Activated CD4-positive, alpha-beta T cell treated with anti-CD3 and anti-CD28 coated beads, Interleukin-2, amount 10 ng/mL, durations not matched to agents 24 days and 14 days (primary cell): ENCODE measurements at places on chromosomes 6 and 20. TPM values are rescaled to one million over a fixed set of nuclear protein-coding genes. Genes with fewer than 3 reads are reported as not detected.

- H3K4me3 ChIP-seq = no peak overlapping the region
- no peak for DNase-seq
Measured at GRCh38 chr20:53152228-53152627, 180.1 kb downstream of the TSHZ2 start.

GRCh38 chr6:139374357-139375225 is at the start of gene CITED2:
Gene CITED2, minus strand, starts transcription at chr6:139374648. Its CDS starts 704 bp downstream, at chr6:139373944.
- H3K27ac ChIP-seq = peak within 1 kb of the TSS; percentile 100
- peak; percentile 98 for DNase-seq
- peaks cover 32% of the 10 kb centered on the region for H3K36me3 ChIP-seq
- H3K4me3 ChIP-seq = peak within 1 kb of the TSS; percentile 99
- H3K4me1 ChIP-seq = peaks cover 41% of the 10 kb centered on the region

- no peaks in the 10 kb centered on the region for H3K27me3 ChIP-seq
- H3K4me1 ChIP-seq = no peaks in the 10 kb centered on the region
- H3K36me3 ChIP-seq = no peaks in the 10 kb centered on the region
- H3K27ac ChIP-seq = no peak overlapping the region
- DNase-seq = no peak
Measured at GRCh38 chr6:22921828-22922227, 352.5 kb downstream of the HDGFL1 start.

DNA sequence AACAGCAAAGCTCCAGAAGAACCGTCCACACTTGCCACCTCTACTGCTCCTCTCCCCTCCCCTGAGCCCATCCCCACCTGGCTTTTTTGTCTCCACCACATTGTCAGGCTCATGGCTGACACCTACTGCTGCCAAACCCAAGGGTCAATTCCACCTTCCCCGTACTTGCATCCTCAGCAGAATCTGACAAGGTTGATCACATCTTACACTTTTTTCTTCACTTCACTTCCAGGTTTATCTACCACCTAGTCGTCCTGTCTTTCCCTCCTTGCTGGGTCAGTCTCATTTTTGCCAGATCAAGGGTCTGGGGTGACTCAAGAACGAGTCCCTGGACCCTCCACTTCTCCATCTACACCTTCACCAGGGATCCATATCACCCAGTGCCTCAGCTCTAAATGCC is 3.1 kb downstream of the AURKA start:
- no peak for DNase-seq
- H3K27me3 ChIP-seq = no peaks in the 10 kb centered on the region
- H3K36me3 ChIP-seq = peaks cover 45% of the 10 kb centered on the region
- peaks cover 45% of the 10 kb centered on the region for H3K4me1 ChIP-seq
- H3K27ac ChIP-seq = peak overlapping the region; percentile 48

DNA sequence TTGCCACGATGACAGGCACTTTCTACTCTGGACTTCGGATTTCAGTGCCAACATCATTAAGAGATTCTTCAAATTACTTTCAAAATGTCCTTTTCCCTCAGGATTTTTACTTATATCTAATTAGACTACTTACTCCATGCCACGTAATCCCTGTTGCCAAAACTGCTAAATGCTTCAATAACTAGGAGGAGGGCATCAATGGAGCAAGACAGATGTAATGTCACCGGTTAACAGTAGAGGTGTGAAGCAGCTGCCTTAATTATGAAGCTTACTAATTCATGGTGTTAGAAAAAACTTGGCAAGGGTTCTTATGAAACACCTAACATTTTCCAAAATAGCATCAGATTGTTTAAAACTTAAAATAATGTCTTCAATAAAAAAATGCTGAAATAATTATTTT is 111.2 kb upstream of the SIM1 start:
- no peak for DNase-seq
- H3K27ac ChIP-seq = no peak overlapping the region
- H3K4me1 ChIP-seq = no peaks in the 10 kb centered on the region
- no peak overlapping the region for H3K4me3 ChIP-seq

- H3K27ac ChIP-seq = no peak overlapping the region
- peaks cover 10% of the 10 kb centered on the region for H3K4me1 ChIP-seq
- DNase-seq = no peak
- H3K27me3 ChIP-seq = no peaks in the 10 kb centered on the region
Measured at GRCh38 chr6:44531442-44532015, 144.0 kb downstream of the CDC5L start.

- H3K4me1 ChIP-seq = no peaks in the 10 kb centered on the region
- no peak for DNase-seq
- no peak overlapping the region for H3K27ac ChIP-seq
- H3K4me3 ChIP-seq = no peak overlapping the region
- no peaks in the 10 kb centered on the region for H3K36me3 ChIP-seq
- peaks cover 40% of the 10 kb centered on the region for H3K27me3 ChIP-seq
Measured at GRCh38 chr20:621125-621756, 11.1 kb upstream of the TCF15 start.

DNA sequence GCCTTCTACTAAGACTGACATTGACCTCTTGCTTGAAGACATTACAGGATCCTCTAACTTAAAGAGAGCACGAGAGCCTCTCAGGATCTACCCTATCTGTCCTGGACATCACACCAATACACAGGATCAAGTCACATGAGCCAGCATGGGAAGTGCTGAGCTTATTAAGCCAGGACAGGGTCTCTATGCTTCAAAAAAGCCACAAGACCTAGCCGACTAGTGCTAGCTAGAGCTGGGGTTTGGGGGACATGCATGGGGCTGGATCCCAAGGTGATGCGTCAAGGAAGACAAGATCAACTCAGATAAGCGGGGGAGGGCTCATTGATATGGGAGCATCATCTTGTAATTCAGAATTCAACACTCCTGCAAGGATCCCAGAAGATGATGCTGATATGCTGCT is 167.2 kb upstream of the TAB2 start:
- peak overlapping the region; percentile 94 for H3K27ac ChIP-seq
- DNase-seq = peak; percentile 63
- H3K4me3 ChIP-seq = peak overlapping the region; percentile 44
- H3K36me3 ChIP-seq = peaks cover 56% of the 10 kb centered on the region
- H3K27me3 ChIP-seq = no peaks in the 10 kb centered on the region

GRCh38 chr6:114592506-114592905 is 249.7 kb upstream of the HS3ST5 start:
- H3K4me1 ChIP-seq = no peaks in the 10 kb centered on the region
- no peaks in the 10 kb centered on the region for H3K27me3 ChIP-seq
- no peaks in the 10 kb centered on the region for H3K36me3 ChIP-seq
- no peak overlapping the region for H3K27ac ChIP-seq

GRCh38 chr6:148342350-148343046 is at the start of gene SASH1:
Gene SASH1, plus strand, starts transcription at chr6:148342838. Its CDS starts 230 bp downstream, at chr6:148343068.
- H3K4me3 ChIP-seq = peak within 1 kb of the TSS; percentile 83
- peak within 1 kb of the TSS; percentile 16 for H3K27ac ChIP-seq
- H3K36me3 ChIP-seq = peaks cover 2% of the 10 kb centered on the region

DNA sequence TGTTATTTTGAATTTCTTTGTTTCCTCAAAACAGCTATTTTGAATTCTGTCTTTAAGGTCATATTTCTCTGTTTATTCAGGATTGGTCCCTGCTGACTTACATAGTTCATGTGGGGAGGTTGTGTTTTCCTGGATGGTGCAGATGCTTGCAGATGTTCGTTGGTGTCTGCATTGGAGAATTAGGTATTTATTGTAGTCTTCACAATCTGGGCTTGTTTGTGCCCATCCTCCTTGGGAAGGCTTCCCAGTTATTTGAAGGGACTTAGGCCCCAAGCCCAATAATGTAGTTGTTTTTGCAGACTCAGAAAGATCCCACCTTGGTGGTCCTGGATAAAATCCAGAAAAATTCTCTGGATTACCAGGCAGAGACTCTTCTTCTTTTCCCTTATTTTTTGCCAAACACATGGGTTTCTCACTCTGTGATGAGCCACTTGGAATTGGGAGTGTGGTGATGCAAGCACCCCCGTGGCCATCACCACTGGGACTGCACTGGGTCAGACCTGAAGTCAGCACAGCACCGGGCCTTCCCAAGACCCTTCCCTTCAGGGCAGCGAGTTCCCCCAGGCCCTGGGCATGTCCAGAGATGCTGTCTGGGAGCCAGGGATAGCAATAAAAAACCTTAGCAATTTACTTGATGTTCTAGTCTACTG is 81.6 kb upstream of the EZR start:
- H3K27ac ChIP-seq = no peak overlapping the region
- H3K36me3 ChIP-seq = peaks cover 6% of the 10 kb centered on the region
- H3K4me1 ChIP-seq = no peaks in the 10 kb centered on the region

DNA sequence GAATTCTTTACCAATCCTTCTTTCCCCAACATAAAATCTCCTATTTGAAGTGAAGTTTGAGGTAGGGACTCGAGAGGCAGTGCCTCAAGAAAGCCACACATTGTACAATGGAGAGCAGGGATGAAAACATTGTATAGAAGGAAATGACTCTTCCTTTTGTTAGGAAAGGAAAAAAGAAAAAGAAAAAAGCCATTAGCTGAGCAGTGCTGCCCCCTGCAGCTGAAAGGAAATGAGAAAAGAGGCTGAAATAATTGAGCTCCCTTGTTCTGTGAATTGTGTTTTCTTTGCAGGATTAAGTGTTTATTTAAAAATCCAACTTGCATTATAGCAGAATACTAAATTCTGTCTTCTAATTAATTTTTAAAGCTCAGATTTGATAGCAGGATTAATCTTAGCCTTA is 162.9 kb upstream of the SASH1 start:
- H3K4me3 ChIP-seq = no peak overlapping the region
- H3K36me3 ChIP-seq = no peaks in the 10 kb centered on the region
- no peak overlapping the region for H3K27ac ChIP-seq
- peaks cover 20% of the 10 kb centered on the region for H3K27me3 ChIP-seq

DNA sequence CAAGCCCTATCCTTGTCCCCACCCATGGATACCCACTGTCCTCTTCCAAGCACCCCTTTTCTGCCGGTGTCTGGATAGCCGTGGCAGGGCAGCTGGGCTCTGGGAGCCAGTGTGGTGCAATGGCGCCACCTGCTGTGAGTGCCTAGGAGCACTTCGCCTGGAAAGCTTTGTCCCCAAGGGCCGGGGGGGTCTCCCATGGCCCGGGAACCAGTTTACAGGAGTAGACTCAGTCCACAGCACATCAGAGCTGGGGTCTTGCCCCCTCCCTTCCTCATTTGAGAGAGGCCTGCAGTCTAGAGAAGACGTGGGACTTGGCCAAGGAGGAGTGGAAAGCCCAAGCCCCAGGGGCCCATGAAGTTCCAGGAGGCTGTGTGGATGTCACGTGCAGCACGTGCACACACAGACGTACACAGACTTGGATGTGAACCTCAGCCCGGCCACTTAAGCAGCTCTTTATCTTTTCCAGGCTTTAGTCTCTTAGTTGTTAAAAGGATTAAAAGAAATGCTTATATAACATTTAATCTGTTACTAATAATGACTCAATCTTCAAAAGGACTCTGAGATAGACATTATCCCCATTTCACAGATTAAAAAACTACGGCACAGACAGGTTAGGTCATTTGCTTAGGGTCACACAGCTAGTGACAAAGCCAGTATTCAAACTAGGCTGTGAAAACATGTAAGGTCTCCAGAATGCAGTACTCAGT is 40.9 kb upstream of the CDH22 start:
- no peak overlapping the region for H3K4me3 ChIP-seq
- peaks cover 28% of the 10 kb centered on the region for H3K36me3 ChIP-seq
- no peak overlapping the region for H3K27ac ChIP-seq
- peaks cover 6% of the 10 kb centered on the region for H3K27me3 ChIP-seq
- DNase-seq = peak; percentile 85

- DNase-seq = no peak
- no peak overlapping the region for H3K27ac ChIP-seq
- peaks cover 2% of the 10 kb centered on the region for H3K27me3 ChIP-seq
- H3K36me3 ChIP-seq = no peaks in the 10 kb centered on the region
- no peak overlapping the region for H3K4me3 ChIP-seq
Measured at GRCh38 chr20:3352202-3352601, 55.3 kb downstream of the DNAAF9 start.

GRCh38 chr6:163694072-163694471 is 279.6 kb downstream of the QKI start:
- H3K4me3 ChIP-seq = no peak overlapping the region
- H3K27me3 ChIP-seq = no peaks in the 10 kb centered on the region
- no peak for DNase-seq

DNA sequence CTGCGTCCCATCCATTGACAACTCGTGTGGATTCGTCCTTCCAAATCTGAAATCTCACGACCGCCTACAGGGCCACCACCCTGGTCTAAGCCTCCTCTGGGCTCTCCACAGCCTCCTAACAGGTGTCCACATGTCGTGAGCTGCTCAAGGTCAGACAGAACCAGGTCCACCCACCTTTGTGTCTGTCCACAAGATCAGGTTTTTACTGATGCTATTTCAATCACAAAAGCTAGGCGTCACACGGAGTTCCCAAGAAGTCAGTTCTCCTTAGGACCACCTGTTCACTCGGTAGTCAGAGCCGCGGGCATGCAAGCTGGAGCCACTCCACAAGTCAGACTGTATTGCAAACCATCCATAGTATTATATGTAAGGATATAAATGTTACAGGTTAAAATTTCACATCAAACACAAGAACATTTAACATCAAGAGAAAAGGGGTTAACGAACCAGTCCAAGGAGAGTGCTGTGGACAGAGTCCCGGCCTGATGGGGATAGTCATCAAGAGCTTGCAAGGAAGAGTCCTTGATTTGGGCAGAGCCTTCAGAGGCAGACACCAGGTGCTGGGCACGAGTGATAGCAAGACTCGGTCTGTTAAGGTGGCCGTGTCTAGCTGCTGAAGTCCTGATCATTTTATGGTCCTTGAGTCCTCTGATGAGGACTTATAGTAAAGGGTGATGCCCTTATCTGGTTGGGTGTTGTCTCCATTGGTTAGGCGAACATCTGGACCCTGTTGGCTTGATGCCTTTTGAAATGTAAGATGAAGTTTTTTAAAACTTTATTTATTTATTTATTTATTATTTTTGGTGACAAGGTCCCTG is 731 bp upstream of the DNPH1 start:
- peaks cover 25% of the 10 kb centered on the region for H3K4me1 ChIP-seq
- peaks cover 18% of the 10 kb centered on the region for H3K36me3 ChIP-seq
- H3K27me3 ChIP-seq = peaks cover 16% of the 10 kb centered on the region
- H3K4me3 ChIP-seq = peak overlapping the region; percentile 92
- DNase-seq = no peak

DNA sequence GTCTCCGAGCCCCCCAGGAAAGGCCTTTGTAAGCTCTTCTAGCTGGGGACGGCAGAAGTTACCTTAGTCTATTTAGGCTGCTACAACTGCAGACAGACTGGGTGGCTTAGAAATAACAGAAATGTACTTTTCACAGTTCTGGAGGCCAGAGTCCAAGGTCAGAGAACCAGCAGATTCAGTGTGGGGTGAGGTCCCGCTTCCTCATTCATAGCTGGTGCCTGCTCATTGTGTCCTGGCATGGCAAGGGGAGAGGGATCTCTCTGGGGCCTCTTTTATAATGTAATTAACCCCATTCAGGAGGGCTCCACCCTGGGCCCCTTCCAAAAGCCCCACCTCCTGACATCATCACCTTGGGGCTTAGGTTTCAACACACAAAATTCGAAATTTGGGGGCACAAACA is 315.1 kb downstream of the CDH4 start:
- H3K4me3 ChIP-seq = no peak overlapping the region
- no peaks in the 10 kb centered on the region for H3K36me3 ChIP-seq
- no peak for DNase-seq
- H3K4me1 ChIP-seq = no peaks in the 10 kb centered on the region
- no peaks in the 10 kb centered on the region for H3K27me3 ChIP-seq

Gene GABRR2
- total RNA-seq = 0.19 and 1.0 TPM in 2 replicates

Gene CD83
- total RNA-seq = 80.2 and 84.8 TPM in 2 replicates

Gene NR2E1
- not detected in 2 replicates for total RNA-seq

Gene ELOVL4
- total RNA-seq = 0.88 and 0.89 TPM in 2 replicates

Gene NT5E
- 14.8 and 15.2 TPM in 2 replicates for total RNA-seq

Gene TTK
- total RNA-seq = 21.9 and 22.4 TPM in 2 replicates

Gene MRAP2
- not detected in 2 replicates for total RNA-seq

Gene ASCC3
- total RNA-seq = 65.6 and 68.9 TPM in 2 replicates
